Head of caudate nucleus (tissue), 42 donors: ENCODE measurements at places on chromosomes 16 and 17.
A peak's percentile ranks its signal among the peaks of the same experiment; 100 is the strongest.

- no peak for DNase-seq
Observed at GRCh38 chr16:12448504-12448903, 355.2 kb downstream of the CPPED1 start.

- no peak for DNase-seq
Observed at GRCh38 chr16:83954577-83955016, 1.6 kb downstream of the OSGIN1 start.

DNA sequence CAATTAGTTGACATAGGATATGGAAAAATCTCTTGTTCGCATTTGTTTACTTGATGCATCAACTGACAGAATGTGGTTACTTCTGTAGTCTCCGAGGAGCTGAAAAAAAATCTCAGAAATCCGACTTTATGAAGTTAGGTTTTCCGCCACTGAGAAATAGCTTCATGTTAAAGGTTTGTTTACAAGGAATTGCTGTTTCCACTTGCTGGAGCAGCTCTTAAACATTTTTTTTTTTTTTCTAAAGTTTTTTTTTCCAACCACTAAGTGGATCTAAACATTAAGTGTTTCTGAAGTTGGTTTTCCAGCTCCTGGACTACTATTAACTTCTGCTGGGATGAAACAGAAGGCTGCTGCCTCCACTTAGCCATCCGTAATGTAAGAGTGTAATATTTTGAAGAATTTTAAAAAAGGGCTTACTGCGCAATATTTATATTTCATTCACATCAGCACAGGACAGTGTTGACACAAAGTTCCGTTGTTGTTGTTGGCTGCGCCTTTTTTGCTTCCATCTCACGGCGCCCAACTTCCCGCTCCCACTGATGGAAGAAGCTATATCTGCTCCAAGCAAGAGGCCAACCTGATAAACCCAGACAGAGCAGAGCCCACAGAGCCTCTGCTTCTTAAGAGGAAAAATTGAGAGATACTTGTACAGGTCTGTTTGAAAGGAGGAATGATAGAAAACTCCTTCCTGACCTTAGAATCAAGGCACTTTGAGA lies 167.7 kb upstream of the KCNJ16 start:
- DNase-seq = no peak

DNA sequence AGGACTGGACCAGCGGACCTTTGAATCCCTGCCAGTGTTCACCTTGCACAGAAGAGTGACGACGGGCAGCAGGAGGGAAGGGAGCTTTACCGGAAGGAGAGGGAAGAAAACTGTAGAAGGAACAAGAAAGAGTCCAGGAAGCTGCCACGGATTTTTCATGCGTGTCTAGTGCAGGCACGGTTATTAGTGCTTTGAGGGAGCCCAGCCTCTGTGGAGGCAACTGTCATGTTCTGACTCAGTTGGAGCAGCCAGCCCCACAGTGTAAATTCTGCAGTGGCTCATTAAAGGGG lies 6.5 kb upstream of the HOXB13 start:
- no peak for DNase-seq

GRCh38 chr17:43216762-43217613 lies 5.3 kb downstream of the TMEM106A start:
- no peak for DNase-seq

GRCh38 chr16:3654249-3654991 lies at the start of gene DNASE1:
Gene DNASE1 (plus strand): TSS chr16:3654691. CDS start chr16:3655374, 683 bp downstream.
- DNase-seq = peak; percentile 68

- DNase-seq = peak; percentile 65
Observed at GRCh38 chr17:81295676-81296381, 722 bp upstream of the SLC38A10 start.

DNA sequence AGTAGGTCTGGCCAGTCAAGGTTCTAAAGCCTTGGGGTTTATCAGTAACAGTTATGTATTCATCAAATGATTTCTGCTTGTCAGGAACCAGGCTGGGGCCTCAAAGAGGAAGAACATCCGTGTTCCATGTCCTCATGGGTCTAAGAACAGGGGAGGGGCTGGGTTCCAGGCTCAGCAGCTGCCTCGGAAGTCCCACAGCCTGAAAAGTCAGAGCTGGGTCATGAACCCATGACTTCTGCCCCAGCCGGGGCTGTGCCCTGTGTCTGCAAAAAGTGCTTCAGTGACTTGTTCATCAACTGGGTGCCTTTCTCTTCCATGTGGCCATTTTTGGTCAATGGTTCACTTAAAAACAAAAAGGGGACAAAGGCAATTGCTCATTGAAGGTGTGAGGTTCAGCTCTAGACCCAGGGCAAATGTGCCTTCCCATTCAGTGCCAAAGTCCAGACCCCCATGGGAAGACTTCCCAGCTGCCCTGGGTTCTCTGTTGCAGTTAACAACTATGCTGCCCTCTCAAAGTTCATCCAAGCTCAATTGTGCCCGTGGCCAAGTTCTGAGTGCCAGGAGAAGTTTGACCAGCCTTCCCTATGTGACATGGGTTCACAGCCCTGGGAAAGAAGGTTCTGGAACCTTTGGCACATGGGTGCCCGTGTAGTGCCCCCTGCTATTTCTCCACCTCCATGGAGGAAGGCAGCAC lies 18.5 kb downstream of the TBKBP1 start:
- DNase-seq = no peak
